Activated CD8-positive, alpha-beta memory T cell treated with anti-CD3 and anti-CD28 coated beads for 4 hours (primary cell): ENCODE measurements at places on chromosomes 6 and 20.

DNA sequence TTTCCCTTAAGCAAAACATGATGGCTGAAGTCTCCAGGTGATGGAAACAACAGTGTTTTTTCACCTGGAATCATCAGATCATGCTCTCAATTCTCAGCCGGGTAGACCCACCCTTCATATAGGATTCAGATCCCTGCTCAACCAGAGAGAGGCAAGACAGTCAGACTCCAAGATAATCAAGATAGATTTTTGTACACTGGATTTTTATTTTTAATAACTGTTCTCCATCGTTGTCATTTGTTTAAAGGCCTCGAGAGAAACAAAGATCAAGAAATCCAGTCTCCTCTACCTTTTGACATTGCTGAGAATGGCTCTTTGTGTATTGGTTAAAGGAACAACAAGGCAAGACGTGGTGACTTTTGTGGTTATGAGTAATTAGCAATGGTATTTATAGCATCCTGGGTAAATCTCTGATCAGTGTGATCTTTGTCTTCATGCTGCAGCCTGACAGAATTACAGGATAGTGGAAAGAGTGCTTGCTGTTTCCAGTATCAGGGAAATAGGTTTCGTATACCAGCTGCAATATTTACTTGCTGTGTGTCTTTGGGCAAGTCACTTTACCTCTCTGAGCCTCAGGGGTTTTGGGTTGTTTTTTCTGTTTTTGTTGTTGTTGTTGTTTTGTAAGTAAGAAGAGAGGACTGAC lies 29.9 kb downstream of the ID4 start:
- no peak for DNase-seq

- no peak for DNase-seq
These were observed 115.2 kb downstream of the PRND start for GRCh38 chr20:4836935-4837334.

- no peak for DNase-seq
These were observed 399.8 kb downstream of the BTBD9 start for GRCh38 chr6:38239719-38240451.

GRCh38 chr6:148893481-148893880 lies 146.7 kb downstream of the UST start:
- DNase-seq = no peak

GRCh38 chr6:52620055-52620905 lies 43.4 kb upstream of the TRAM2 start:
- no peak for DNase-seq

GRCh38 chr6:109579361-109579760 lies 96.3 kb upstream of the ZBTB24 start:
- no peak for DNase-seq
